ENCODE measurements at places on chromosomes 3 and 15.
A peak's percentile ranks its signal among the peaks of the same experiment; 100 is the strongest.

GRCh38 chr3:195867631-195868335 lies 40.6 kb downstream of the TNK2 start:
- DNase-seq = no peak

- DNase-seq = no peak
Measured at GRCh38 chr3:145869958-145870357, 291.0 kb downstream of the PLOD2 start.

DNA sequence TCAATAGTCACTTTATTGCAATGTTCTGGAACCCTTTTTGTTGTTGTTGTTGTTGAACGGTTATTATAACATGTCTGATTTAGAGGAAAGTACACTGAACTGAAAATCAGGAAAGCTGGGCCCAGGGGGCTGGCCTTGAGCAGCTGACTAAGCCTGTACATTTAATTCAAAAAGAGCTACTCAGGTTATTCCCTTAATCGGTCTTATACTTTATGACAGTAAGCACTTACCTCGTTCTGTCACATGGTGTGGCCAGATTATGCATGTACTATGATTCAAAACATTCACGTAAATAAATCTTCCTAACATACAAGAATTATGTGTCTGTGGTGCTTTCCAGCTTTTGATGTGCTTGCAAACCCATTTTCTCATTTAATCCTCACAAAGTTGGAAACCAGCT lies 382.5 kb upstream of the TPRG1 start:
- DNase-seq = no peak

GRCh38 chr15:22952796-22953579 lies 27.2 kb downstream of the CYFIP1 start:
- no peak for DNase-seq

DNA sequence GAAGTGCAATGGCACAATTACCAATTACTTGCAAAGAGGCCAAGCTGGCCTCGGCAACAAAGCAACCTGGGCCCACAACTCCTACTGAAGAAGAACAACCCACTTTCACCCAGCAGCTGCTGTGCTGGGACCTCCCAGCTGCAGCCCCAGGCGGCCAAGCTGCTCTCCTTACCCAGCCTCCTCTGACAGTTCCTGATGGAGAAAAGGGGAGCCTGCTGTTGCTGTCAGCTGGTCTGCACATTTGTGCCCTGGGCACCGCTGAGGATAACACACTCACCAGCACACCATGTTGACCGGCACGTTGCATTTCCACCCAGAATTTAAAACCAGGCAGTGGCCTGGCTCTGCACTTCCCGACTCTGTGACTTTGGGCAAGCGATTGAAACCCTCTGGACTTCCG lies 33.6 kb downstream of the SSUH2 start:
- DNase-seq = no peak

DNA sequence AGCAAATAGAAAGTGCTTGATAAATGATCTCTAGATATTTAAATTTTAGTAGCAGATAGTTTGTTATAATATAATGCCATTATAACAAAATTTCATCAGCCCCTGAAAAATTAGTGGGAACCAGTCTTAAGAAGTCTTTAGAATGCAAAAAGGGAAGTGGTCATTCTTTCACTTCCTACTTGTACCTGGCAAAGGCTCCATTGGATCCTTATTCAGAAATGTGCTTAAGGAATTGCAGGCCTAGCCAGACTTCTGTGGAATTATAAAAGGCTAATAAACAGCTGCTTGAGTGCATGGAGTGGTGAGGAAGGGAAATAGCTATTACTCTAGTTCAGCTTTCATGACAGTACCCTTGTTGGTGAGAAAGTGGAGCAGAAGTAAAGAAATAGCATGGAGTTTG lies 24.2 kb downstream of the PPM1L start:
- no peak for DNase-seq

DNA sequence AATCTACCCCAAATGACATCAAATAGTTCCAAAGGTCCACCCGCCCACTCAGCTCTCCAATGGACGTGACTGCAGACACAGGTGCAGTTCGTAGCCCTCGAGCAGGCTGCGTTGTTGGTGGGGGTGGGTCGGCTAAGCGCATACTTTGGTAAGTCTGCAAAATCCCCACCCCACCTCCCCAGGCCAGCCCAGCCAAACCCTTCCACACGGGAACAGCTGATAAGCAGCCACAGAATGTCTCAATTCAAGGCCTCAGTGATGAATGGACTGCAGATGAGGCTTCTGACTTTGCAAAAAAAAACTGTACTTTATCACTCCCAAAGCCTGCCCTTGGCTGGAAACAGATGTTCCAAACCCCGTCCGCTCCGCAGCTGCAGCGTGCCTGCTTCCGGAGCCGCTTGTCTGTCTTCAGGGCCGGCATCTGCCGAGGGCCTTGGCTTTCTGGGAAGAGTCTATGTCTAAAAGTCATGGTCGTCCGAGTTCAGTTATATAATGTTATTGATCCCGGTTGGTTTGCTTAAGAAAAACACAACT lies 38.2 kb downstream of the PCSK6 start:
- DNase-seq = no peak

DNA sequence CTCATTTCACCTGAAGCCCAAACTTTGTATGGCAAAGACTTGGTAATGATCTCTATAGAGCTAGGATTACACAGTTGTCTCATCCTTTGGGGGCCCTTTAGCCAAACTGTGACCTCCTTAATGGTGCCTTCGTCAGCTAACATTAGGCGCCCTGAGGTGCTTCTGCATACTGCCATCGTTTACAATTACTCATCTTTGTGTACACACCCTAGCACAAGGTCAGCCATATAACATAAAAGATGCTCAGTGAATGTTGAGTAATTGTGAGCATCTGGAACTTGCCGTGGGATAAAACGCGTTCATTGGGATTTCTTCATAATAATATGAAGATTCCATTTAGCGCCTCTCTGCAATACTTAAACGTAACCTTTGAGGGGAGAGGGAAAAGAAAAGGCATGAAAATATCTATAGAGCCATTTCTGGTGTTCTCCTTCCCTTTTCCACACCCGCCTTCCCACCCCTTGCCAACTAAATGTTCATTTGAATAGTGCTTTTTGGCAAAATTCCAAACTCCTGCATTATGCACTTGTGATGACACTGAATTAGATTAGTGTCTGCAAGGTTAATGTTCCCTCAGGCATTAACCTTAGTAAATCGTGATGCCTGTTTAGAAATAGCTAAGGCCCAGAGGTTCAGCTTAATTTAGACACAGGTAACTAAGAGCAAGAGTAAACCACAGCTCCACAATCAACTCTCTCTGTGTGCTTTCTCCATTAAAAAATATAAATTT lies 990 bp upstream of the ZNF148 start:
- no peak for DNase-seq

- peak; percentile 38 for DNase-seq
Measured at GRCh38 chr15:75531041-75531450, 48.1 kb downstream of the PTPN9 start.

- no peak for DNase-seq
Measured at GRCh38 chr15:52511084-52511483, 17.6 kb downstream of the MYO5A start.

- DNase-seq = no peak
Measured at GRCh38 chr3:16589867-16590624, 15.2 kb downstream of the DAZL start.

GRCh38 chr3:9497821-9498565 lies 55.6 kb downstream of the LHFPL4 start:
- peak; percentile 49 for DNase-seq

DNA sequence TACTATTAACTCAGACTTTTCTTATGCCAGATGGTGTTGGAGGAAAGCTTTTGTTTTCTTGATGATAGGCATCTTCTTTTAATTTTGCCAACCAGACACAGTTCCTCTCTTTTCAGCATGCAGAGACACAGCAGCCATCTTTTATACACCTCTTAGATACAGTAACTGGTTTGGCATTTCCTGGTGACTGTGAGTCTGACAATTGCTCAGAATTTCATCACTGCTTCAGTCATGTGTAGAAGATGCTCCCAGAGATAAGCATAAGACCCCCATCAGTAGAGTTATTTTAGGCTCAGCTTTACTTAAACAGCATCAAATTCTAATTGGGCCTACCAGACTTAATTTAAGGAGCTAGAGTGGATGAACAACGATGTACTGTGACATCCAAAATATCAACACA lies 779.0 kb downstream of the SQOR start:
- no peak for DNase-seq

- no peak for DNase-seq
Measured at GRCh38 chr3:141979050-141979671, 102.7 kb downstream of the ATP1B3 start.

- no peak for DNase-seq
Measured at GRCh38 chr3:175288621-175289020, 429.5 kb downstream of the NAALADL2 start.

GRCh38 chr3:166029507-166029906 lies 192.3 kb upstream of the BCHE start:
- no peak for DNase-seq

GRCh38 chr3:30886888-30887287 lies 7.6 kb downstream of the GADL1 start:
- no peak for DNase-seq

DNA sequence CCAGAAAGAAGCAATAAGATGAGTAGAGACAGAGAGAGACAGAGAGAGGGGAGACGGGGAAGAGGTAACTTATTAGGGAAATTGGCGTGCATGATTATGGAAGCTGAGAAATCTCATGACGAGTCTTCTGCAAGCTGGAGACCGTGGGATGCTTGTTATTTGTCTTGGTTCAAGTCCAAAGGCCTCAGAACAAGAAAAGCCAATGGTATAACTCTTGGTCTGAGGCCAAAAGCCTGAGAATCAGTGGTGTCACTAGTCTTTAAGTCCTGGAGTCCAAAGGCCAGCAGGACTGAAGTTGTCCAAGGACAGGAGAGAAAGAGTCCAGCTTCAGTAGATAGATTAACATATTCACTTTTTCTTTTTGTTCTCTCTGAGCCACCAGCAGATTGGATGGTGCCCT lies 613.6 kb downstream of the CADM2 start:
- no peak for DNase-seq

GRCh38 chr3:169871129-169871886 lies 1.6 kb upstream of the LRRC31 start:
- DNase-seq = no peak

- no peak for DNase-seq
Measured at GRCh38 chr15:58026051-58026450, 39.5 kb downstream of the ALDH1A2 start.

GRCh38 chr3:13365390-13366379 lies 54.4 kb downstream of the NUP210 start:
- DNase-seq = no peak

GRCh38 chr3:143060906-143061305 lies 58.7 kb upstream of the CHST2 start:
- DNase-seq = no peak

GRCh38 chr3:23199649-23200048 lies 3.5 kb upstream of the UBE2E2 start:
- DNase-seq = no peak

GRCh38 chr3:5466065-5466464 lies 278.6 kb downstream of the EDEM1 start:
- no peak for DNase-seq

DNA sequence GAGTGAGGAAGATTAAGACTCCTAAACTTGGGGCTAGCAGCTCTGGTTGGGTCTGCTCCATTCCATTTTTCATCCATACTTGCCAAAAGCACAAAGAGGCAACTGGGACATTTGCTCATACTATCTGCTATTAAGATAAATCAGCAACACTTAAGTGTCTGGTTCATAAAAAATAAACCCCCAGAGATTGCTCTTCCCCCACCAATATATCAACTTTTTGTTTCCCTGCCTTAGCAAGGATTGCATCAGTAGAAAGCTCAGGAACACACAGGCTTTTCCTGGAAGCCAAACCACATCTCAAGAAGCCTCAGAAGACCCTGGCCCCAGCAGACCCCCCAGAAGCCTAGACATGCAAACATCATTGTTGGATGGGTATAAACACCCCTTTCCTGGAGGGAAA lies 232.4 kb upstream of the WNT5A start:
- DNase-seq = no peak

GRCh38 chr3:98900265-98901118 lies 1.0 kb downstream of the DCBLD2 start:
- no peak for DNase-seq

GRCh38 chr3:170848292-170848917 lies 21.6 kb downstream of the RPL22L1 start:
- DNase-seq = no peak

DNA sequence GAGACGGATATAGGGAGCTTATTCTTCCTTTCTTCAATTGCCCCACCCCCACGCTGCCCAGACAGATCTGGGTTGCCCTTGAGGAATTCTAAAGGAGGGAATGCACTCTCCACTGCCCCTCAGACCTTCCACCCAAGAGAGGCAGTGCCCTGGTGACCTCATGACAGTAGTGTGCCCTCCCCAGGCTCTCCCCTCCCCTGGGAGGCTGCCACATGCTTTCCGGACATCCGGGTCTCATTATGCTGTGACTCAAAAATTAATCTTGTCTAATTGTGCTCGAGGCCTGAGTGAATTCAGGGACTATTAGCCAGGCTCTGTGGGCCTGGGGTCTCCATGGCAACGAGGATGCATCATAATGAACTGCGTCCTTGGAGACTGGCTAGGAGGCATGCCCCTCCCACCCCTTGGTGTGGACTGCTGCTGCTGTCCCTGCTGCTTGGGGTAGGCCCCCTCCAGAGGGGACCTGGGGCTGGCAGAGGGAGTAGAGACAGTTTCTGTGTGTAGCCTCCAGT lies 20.8 kb downstream of the CORO2B start:
- DNase-seq = no peak

- DNase-seq = no peak
Measured at GRCh38 chr3:138296639-138297038, 33.0 kb downstream of the NME9 start.

DNA sequence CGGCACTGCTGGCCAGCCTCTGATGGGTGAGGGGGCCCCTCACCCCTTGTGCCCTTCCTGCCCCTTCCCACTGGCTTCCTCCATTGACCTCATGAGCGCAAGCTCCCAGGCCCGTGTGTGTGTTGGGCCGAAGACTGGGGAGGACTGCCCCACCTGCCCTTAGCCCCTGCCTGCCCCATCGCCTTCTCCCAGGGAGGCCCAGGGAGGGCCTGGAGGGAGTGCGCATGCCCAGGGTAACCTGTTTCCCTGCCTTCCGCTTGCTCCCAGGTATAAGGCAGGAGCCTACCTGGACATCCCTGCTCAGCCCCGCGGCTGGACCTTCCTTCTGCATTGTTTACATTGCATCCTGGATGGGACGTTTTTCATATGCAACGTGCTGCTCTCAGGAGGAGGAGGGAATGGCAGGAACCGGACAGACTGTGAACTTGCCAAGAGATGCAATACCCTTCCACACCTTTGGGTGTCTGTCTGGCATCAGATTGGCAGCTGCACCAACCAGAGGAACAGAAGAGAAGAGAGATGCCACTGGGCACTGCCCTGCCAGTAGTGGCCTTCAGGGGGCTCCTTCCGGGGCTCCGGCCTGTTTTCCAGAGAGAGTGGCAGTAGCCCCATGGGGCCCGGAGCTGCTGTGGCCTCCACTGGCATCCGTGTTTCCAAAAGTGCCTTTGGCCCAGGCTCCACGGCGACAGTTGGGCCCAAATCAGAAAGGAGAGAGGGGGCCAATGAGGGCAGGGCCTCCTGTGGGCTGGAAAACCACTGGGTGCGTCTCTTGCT lies 8.8 kb downstream of the DLL4 start:
- DNase-seq = no peak

GRCh38 chr15:21267671-21268395 lies 172.5 kb downstream of the POTEB3 start:
- DNase-seq = no peak

- peak; percentile 55 for DNase-seq
Measured at GRCh38 chr3:107598926-107599771, 76.4 kb downstream of the BBX start.
